Activated CD4-positive, alpha-beta T cell treated with anti-CD3 and anti-CD28 coated beads, Interleukin-10, Interleukin-2, amounts not matched to agents 100 ng/mL and 50 ng/mL, durations not matched to agents 16 hours and 8 hours (primary cell): ENCODE measurements at places on chromosomes 7 and 10.

- peak; percentile 77 for DNase-seq
Measured at GRCh38 chr10:114603948-114604347, 54.1 kb downstream of the ABLIM1 start.

DNA sequence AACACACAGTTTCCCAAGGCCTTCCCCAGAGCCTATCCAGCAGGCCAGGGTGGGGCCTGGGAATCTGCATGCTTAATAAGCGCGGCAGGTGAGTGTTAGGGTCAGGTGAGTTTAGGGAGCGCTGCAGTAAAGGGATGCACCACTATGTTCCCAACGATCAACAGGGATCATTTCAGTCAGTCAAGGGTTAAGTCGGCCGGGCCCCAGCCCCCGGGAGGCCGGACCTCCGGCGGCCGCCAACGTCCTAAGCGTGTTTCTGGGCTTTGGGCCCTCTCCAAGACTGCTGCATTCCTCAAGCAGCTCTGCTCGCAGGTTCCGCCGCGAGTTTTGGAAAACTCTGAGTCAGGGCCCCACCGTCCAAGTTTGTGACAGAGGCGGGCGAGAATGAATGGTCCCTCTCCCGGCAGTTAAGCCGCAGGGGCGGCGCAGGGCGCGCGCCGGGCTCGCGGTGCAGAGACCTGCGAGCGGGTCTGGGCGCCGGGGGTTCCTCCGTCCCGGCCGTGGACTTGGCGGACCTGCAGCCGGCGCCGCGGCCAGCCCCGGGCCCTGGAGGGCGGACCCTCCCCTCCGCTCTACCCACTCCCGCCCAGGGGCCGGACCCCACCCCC is 81.6 kb downstream of the ARHGAP22 start:
- DNase-seq: no peak

DNA sequence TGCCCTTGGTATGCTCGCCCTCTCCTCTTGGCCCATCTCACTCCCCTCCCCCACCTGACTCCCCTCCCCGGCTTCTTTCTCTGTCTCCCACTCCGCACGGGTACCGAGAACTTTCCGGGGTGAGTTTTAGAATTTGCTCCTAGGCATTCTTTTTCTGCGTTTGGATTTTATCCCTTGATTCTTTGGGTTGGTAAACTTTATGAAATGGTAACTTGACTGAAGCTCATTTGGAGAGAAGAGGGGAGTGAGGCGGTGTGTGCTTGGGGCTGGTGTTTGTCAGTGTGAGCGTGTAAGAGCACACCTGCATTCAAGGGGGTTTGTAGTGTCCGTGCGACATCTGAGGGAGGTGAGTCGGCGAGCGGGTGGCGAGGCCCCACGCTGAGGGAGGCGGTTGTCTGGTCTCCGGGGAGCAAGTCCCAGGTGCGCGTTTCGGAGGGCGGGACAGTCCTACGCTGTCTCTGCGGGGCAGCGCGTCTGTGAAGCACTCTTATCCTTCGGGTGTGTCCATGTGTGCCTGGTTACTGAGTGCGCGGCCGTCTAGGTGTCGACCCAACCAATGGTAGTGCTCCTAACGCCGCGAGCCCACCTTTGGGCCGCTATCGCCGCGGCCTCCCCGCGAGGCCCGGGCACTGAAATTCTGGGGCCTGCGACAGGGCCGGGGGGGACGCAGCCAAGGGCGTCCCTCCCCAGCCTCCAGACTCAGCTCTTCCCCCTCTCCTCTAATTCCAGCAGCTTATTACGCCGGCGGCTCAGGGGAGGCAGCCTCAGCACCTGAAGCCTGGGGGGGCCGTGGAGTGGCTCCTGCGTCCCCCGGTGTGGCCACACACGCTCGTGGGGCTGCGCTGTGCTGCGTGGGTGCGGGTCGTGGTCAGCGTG is 2.6 kb upstream of the ZNF503 start:
- no peak for DNase-seq

DNA sequence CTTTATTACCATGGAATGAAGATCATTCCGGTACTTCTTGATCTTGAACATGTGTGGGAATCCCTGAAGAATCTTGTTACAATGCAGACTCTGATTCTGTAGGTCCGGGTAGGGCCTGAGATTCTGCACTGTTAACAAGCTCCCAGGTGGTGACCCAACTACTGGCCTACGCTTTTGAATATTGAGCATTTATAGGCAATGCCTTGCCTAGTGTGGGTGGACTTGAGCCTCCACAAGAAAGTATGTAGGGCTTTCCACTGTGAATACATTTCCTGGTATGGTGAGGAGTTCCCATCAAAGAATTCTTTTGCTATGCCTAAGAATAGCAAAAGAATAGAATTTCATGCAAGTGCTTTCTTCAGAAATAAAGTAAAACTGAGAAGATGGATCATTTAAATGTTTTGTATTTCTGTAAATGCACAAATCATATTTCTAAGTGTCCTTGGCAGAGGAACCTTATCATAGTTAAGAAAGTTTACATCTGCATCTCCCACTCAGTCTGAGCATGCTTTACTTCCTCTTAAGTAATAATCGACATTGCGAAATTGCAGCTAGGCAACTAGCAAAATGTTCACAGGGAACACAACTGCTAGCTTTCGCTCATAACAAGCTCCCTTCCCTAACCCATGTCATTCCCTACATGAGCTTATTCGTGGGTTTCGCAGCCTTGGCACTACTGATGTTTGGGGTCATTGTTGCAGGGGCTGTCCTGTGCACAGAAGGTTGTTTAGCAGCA is 71.4 kb downstream of the AHR start:
- DNase-seq: no peak

GRCh38 chr7:136652635-136653370 is 215.6 kb upstream of the CHRM2 start:
- no peak for DNase-seq

DNA sequence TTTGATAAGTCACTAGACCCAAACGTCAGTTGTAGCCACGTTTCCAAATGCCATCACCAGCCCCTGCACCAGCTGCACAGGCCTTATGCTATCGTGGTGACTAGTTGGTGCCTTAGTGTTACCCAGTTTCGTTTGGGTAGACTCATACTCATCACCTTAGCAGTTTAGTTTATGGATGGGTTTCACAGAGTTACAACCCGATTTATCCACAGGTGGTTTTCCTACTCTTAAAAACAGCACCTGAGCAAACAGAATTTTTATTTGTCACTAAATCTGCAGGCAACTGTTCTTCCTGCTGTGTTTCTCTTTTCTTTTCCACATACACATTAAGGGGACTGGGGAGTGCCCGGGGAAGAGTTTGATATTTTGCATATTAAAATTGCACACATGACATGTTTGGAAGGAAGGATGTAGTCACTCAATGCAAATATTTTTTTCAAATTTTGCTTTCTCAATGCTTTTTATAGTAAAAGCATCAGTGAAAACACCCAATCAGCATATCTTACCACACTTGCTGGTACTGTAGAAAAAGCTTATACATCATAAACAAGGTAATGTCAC is 41.6 kb downstream of the PDSS1 start:
- peak; percentile 84 for DNase-seq

- DNase-seq: no peak
Measured at GRCh38 chr7:51318886-51319579, 2.4 kb upstream of the COBL start.

- DNase-seq: no peak
Measured at GRCh38 chr10:82887488-82887887, 1012.5 kb downstream of the NRG3 start.

DNA sequence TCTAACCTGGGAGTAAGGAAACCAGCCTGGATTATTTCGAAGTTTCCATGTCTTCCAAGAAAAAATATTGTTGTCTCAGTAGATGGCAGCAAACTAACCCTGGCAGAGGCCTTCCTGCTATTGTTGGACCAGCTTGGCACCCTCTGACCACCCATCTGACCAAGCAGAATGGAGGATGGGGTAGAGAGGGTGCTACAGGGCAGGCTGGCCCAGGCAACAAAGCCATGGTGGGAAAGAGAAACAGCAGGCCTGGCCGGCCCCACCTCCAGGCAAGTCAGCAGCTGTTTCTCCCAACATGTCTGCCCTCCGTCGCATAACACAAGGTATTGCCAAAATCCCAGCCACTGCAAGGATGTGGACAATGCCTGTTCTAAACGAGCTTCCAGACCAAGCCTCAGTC is 95.0 kb downstream of the FAM53B start:
- no peak for DNase-seq

DNA sequence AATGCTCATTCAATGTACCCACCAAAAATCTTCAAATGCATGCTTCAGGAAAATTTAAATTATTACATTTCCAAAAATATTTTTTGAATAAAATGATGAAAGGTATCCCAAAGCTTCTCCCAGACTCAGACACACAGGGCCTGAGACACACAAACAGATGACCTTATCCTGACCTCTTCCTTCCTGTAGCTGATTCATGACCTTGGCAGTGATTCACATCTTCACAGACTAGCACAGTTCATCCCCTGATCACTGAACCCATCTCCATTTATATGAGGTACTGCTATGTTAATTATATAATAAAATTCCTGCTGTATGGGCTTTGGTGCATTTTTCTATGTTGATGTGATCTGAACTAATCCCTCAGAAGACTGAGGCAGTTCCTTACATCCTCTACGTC is 265.0 kb upstream of the GLI3 start:
- no peak for DNase-seq

- DNase-seq: no peak
Measured at GRCh38 chr10:51007781-51008180, 66.5 kb upstream of the PRKG1 start.

- no peak for DNase-seq
Measured at GRCh38 chr7:124718032-124718766, 47.4 kb downstream of the GPR37 start.

GRCh38 chr7:91007371-91007770 is 256.9 kb upstream of the FZD1 start:
- no peak for DNase-seq

DNA sequence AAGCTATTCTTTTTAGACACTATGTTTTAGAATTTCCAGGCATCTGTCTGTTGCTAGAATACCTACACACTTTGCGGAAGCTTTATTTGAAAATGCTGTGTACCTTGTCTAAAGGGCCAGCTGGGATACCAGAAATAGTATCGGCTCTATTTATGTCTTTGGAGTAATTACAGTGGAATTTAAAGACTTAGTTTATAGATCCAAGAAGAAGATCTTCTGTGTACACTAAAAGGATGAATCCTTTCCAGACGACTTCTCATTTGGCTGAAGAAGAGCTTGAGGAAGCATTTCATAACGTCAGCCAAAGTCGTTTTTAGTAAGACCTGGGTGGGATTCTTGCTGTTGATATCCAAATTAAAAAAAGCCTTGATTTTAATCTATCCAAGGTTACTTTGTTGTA is 365.9 kb downstream of the INHBA start:
- no peak for DNase-seq

GRCh38 chr10:76487582-76487981 is 1056.2 kb downstream of the LRMDA start:
- no peak for DNase-seq

GRCh38 chr7:127911968-127912511 is 119.2 kb downstream of the LRRC4 start:
- DNase-seq: no peak

- peak; percentile 63 for DNase-seq
Measured at GRCh38 chr10:16779384-16779915, 37.8 kb downstream of the RSU1 start.

DNA sequence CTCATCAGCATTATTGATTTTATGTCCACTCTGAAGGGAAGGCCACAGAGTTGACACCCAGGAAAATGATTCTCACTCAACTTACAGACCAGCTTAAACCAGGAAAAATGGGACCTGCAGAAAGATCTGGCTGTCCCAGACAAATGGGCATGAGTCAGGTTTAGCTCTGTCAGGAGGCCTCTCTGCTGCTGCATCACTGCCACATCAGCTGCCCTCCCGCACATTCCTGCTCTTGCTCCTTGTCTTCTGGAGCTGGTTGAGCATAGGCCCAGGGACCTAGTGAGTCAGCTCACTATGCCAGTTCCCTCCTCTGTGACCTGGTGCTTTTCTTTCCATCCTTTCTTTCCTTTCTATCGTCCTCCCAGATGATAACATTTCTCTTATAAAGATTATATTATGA is 18.8 kb upstream of the SMNDC1 start:
- DNase-seq: no peak

- DNase-seq: no peak
Measured at GRCh38 chr7:39528849-39529248, 37.4 kb upstream of the YAE1 start.

- DNase-seq: peak; percentile 34
Measured at GRCh38 chr7:111528331-111528730, 34.0 kb downstream of the IMMP2L start.
